Stimulated activated CD4-positive, alpha-beta T cell treated with anti-CD3 and anti-CD28 coated beads, Interleukin-4, amount 100 ng/mL, for 1 hour (primary cell): ENCODE measurements at places on chromosomes 13 and 19.

GRCh38 chr13:24745516-24745860 lies 18.5 kb upstream of the RNF17 start:
- DNase-seq = no peak

GRCh38 chr19:34962687-34963572 lies 1.1 kb downstream of the ZNF792 start:
- no peak for DNase-seq

DNA sequence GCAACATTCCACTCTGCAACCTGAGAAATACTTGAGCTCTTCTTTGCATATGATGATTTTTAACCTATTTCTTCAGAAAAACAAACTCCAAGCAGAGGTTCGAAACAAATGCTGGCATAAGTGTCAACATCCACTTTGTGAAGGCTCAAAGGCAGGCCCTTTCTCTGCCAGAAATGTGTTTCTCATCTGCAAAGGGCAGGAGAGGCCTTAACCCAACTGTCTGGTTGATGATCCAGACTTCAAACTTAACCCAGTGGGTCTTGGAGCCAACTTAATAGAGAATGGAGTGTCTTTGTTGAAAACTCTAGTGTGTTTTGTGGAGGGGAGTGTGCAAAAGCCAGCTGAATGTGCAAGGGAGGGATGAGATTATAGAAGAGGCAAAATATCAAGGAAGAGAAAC lies 28.3 kb upstream of the ZNF507 start:
- DNase-seq = no peak

DNA sequence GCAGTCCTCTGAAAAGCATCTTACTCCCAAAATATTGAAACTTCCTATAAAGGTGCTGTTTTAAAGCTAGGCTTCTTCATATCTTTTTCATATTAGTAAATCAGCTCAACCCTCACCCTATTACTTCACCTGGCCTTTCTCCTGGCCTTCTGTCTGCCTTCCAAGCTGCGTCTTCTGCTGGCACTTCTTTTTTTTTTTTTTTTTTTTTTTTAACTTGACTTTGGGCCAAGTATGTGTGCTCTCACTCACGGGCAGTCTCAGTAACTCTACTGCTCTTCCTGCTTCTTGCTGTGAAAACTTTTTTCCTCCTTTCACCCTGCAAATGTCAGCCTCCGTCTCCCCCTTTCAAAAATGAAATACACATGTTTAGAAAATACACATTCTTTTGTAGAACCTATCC lies 41.2 kb upstream of the KCTD4 start:
- no peak for DNase-seq
